ENCODE measurements at places on chromosomes 3 and 15.
A peak's percentile ranks its signal among the peaks of the same experiment; 100 is the strongest.

GRCh38 chr15:84907731-84908130 is 23.3 kb downstream of the SLC28A1 start:
- no peak for DNase-seq

DNA sequence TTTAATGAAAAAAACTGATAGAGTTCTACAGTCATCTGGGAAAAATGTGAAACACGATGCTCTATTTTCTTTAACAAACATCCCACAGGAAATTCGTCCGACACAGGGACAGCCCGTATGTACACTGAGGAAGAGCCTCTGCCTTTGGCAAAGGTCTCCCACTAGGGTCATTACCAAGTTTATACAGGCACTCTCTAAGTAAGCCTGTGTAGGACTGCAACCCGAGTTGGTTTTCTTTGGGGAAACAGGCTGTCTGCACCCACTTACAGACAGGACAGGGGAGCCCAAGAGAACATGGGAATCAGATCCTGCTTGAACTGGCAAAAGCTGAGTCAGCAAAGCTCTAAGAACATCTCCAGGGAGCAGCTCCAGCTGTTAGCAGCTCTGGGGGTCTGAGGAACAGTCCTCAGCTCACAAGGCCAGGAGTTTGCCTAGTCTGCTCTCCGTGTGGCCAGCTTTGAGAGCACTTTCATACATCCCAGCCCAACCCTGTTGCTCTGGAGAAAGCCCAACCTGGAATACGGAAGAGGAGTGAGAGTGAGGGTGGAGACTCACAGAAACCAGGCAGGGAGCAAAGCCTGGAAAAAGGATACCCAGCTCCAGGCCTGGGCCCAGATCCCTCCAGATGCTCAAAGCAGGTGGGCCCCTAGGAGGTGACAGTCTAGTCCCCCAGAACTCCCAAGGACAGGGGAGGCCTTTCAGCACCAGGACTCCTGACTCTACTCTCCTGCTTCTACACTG is 1.9 kb downstream of the TBC1D2B start:
- peak; percentile 59 for DNase-seq

GRCh38 chr15:91603384-91604080 is 250.0 kb upstream of the SLCO3A1 start:
- no peak for DNase-seq

DNA sequence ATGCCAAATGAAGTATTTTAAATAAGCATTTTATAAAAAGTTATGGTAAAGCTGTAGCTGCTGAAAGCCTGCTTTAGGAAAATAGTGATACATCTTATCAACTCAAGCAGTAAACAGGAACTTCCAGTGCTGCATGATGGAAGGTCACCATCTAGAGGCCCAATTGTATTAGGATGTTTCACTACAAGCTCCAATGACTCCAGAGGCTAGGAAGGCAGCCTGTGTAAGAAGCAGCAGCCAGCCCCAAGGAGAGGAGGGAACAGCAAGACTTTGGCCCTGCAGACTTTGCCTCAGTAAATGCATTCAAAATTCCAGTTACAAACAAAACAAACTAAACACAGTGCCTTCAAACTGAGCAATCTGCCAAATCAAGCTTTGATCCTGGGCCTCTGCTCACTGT is 32.1 kb downstream of the ILDR1 start:
- DNase-seq: no peak

- no peak for DNase-seq
Observed at GRCh38 chr3:123343296-123344174, 105.4 kb downstream of the ADCY5 start.

DNA sequence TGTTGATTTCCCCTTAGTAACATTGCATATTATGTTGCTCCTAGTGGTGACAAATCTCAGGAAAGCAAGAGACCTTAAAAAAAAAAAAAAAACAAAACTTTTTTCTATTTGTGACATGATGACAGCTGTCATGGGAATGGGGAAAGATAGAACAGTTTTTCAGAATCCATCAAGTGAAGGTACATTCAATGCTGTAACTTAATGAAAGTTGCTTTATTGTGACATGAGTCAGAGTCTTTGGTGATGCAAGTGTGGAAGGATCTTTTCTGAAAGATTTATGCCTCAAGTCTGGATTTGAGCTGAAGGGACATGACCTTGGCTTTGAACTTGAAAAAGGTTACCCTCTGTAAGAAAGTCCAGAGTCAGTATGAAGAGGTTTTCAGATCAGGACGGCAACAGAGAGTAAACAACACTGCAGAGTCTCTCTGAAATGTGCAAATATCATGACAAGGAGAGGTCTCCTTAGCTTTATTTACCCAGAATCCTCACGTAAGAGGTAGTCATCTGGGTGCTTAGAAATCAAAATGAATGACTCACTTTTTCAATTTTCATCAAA is 424.7 kb downstream of the CNTN4 start:
- no peak for DNase-seq

DNA sequence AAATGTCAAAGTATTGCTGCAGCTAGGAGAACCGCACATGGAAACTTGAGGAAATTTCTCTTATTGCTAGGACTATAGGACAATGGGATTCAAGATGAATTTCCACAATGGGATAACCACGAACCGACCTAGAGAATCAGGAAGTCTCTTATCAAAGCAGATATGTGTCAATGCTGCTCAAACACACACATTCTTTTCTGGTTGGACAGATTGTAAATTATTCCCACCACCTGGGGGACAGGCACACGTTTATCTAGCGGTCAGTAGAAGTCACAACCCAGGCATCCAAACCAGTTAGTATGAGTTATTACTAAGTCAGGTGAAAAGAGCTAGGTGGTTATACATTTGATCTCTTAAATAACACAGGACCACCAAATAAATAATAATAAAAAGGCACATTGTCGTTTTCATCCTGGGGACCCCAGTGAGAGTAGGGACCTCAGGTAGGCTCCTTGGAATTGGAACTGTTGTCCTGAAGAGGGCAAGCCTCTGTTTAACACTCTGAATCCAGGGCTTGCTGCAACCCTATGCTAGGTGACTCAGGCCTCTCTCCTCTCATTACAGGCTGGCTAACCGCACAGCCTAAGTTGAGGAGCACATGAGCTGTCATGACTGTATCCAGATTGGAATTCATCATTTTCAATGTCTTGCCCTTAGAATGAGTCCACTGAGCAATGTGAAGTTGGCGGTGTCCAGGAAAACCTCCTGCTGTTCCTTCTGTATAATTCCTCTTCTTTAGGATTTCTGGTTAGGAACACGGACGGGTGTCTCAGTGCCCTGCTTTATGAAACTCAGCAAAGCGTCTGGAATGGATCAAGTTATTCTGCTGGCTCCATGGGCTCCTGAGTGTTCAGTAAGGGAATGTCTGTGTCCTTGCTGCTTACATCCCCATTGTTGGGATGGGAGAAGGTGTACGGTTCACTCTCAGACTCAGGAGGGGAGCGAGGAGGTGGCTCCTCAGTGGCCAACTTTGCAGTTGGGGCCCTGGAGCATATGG is 59.0 kb downstream of the CLEC3B start:
- no peak for DNase-seq

DNA sequence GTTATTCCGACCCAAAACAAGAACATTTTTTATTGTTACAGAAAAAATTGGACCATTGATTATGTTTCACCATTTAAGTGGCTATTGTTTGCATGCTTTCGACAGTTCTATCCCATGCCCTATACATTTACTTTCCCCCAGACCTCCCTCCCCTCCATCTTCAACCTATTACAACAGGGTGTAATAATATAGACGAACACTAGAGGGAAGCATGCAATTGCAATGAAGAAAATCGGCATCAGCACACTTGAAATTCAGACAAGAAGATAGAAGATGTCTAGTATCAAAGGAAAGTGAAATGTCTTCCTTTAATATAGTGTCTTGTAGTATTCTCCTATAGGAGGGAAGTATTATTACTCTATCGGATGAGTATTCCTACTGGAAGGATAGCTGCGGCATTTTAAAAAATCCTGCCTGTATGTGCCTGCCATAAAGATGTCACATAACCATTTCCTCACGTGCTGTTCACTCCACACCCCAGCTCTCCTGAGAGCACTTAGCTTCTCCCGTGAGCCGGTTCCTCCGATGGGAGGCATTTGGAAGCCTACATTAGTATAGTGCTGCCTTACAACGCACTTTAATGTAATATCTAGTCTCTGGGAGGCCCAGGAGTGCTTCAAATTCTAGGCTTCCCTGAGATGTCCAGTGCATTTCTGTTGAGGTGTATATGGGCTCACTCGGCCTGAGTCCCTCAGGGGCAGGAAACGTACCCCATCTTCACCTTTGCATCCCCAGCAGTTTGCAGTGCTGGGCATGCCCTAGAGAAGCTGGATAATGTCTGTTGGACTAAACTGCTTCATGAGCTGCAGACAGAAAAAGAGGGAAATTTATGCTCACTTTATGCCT is 17.8 kb upstream of the ERICH6 start:
- no peak for DNase-seq

DNA sequence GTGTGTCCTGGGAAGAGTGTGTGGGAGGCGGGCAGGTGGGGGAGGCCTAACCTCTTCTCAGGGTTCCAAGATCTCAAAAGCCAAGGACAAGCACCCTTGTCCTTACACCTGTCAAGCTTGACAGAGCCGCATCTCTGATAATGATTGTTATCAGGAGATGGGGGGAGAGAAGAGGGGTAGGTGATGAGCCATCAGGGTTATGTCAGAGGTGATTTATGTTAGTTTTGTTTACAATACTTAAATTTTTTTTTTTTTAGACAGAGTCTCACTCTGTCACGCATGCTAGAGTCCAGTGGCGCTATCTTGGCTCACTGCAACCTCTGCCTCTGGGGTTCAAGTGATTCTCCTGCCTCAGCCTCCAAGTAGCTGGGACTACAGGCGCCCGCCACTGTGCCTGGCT is 7.4 kb upstream of the NCBP2 start:
- no peak for DNase-seq

DNA sequence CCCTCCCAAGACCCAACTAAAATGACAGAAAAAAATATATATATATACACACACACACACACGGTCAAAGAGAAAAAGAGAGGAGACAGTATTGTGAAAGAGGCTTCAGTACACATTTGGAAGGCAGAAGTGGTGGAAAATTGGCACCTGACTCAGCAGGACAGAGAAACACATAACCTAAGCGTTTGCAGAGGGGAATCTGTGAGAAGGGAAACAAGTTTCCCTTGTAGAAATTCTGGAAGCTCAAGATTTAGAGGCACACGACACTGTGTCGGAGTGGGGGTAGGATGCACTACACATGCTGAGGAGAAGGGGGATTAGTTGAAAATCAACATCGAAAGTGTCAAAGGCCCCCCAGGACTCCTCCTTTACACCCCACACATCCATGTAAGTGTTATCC is 53.1 kb downstream of the PAK2 start:
- no peak for DNase-seq

- DNase-seq: no peak
Observed at GRCh38 chr3:56858331-56858730, 56.6 kb upstream of the ARHGEF3 start.

DNA sequence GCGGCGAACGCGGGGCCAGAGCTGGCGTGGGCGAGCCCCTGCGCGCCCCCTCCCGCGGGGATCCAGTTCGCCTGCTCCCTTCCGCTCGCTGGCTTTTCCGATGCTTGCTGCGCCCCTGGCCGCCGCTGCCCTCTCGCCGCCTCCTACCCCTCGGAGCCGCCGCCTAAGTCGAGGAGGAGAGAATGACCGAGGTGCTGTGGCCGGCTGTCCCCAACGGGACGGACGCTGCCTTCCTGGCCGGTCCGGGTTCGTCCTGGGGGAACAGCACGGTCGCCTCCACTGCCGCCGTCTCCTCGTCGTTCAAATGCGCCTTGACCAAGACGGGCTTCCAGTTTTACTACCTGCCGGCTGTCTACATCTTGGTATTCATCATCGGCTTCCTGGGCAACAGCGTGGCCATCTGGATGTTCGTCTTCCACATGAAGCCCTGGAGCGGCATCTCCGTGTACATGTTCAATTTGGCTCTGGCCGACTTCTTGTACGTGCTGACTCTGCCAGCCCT is 721 bp downstream of the P2RY1 start:
- DNase-seq: no peak

DNA sequence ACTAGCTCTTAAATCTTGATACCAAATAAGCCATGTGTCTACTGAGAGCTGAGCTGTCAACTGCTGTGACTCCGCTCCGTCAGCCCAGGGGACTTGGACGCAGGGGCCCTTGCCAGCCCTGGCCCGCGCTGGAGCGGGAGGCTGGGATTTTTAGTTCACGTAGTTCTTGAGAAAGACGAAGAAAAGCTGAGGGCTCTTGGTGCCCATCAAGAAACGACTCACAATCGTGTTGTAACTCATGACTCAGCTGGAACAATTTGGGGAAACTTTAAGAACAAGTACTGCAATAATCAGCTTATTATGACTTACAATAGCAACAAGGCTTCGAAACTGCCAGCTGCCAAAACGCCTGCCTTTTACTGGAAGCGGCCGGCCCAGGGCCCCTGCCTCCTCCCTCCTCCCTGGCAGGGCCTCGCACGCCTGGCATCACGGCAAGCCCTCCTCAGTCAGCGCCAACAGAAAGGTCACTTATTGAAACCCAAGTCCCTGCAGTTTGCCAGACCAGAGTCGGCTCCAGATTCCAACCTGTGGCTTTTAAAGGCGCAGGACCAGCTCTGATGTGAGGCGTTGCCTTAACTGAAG is 60.3 kb downstream of the RGMA start:
- peak; percentile 78 for DNase-seq
